ENCODE measurements at places on chromosomes 6 and 20.

DNA sequence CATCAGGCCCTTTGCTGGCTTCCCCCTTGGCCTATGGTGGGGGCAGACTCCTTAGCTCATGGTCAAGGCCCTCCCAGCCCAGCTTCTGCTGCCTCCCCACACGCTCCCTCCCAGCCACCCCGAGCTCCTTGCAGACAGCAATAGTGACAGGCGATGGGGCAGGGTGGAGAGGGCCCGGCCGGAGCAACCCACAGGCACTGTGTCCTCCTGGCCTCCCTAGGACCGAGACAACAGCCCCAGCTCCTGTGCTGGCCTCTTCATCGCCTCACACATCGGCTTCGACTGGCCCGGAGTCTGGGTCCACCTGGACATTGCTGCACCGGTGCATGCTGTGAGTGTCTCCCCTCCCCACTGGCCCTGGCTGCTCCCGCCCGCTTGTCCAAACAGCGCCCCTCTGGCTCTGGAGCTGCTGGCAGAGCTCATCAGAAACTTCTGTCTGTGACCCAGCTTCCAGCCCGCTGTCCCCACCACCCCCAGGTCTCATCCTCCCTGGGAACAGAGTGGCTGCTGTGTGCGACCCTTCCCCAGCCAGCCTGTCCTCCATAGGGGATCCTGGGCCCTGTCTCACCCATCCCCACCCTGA lies 21.8 kb downstream of the NPEPL1 start:
- DNase-seq: no peak

- DNase-seq: no peak
These were observed 13.1 kb downstream of the NTSR1 start for GRCh38 chr20:62721511-62722370.

GRCh38 chr6:101386982-101387381 lies 6.5 kb upstream of the GRIK2 start:
- DNase-seq: no peak

DNA sequence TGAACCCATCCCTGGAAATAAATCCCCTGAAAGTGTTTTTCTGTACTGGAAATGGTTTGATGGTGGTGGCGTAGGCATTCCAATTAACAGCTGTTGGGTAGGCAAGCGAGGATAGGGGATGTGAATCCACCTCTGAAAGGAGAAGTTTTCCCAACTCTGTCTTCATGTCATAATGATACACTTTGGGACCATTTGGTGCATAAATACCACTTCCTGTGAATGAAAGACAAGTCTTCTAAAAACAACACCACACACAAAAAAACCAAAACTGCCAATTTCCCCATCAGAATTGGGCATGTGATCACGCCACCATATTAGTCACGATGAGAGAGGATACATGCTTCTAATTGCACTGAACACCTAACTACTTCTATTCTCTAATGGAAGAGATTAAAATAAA lies 6.4 kb downstream of the VNN2 start:
- DNase-seq: no peak

DNA sequence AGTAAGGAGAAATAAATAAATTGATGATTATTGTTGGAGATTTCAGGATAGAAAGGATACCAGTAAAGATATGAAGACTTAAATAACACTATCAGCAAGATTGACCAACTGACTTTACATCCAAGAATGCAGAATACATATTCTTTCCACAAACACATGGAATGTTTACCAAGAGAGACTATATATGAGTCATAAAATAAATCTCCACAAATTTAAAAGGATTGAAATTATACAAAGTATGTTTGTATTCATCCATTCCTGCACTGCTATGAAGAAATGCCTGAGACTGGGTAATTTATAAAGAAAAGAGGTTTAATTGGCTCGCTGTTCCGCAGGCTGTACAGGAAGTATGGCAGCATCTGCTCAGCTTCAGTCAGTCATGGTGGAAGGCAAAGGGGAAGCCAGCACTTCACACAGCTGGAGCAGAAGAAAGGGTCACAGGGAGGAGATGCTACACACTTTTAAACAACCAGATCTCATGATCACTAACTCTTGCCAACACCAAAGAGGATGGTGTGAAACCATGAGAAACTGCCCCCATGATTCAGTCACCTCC lies 56.7 kb upstream of the TNFRSF21 start:
- no peak for DNase-seq

DNA sequence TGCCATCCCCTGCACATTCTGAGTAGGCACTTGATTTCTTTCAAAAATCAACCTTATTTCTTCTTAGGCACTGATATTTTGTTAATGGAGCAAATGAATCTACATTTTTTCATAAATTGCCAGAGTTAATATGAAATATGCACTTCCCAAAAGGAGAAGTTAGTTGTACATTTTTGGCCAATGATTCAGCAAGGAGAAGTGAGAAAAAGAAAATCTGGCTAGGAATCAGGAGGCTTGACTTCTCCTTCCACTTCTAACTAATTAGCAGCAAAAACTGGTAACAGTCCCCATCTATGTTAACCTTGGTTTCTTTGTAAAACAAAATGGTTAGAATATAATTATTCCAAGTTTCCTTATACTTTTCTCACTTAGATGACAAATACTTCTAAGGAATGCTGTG lies 7.0 kb upstream of the DSE start:
- DNase-seq: no peak

GRCh38 chr6:131825946-131826345 lies 18.1 kb downstream of the ENPP1 start:
- DNase-seq: no peak

- peak; percentile 17 for DNase-seq
These were observed 26.1 kb downstream of the MANBAL start for GRCh38 chr20:37315452-37316110.

DNA sequence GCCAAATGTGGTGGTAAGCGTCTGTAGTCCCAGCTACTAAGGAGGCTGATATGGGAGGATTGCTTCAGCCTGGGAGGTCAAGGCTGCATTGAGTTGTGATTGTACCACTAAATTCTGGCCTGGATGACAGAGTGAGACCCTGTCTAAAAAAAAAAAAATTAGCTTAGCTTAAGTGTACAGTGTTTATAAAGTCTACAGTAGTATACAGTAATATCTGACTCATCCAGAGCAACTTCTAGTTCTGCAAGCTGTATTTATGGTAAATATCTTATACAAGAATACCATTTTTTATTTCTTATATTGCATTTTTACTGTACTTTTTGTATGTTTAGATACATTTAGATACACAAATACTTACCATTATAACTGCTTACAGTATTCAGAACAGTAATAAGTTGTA lies 58.1 kb downstream of the UQCC1 start:
- no peak for DNase-seq

DNA sequence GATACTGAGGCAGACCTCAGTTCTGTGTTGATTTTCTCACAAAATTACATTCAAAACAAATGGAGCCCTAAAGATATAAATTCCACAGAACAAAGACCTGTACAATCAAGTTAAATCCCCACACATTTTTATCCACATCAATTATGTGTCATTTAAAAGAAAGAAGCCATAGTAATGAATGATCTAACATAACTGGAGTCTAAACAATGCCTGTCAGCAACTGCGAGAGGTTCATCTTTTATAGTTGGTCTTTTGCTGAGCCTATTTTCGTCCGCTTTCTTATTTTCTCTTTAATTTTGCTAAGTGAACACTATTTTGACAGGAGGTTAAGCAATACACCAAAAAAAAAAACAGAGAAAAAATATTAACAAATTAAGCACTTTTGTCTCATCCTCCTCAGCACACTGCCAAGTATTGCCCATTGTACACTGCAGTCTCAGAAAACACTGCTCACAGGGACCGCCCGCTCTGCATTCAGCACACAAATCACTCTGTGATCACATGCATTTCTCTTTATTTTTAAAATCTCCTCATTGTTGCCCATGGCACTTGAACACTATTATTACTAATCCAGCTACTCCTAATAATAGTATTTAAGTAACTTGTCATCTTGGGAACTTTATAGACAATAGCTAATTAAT lies 140.8 kb downstream of the BTBD9 start:
- DNase-seq: no peak
